ENCODE measurements at places on chromosomes 6 and 20.

- no peak for DNase-seq
Observed at GRCh38 chr6:147528511-147529145, 20.1 kb downstream of the SAMD5 start.

DNA sequence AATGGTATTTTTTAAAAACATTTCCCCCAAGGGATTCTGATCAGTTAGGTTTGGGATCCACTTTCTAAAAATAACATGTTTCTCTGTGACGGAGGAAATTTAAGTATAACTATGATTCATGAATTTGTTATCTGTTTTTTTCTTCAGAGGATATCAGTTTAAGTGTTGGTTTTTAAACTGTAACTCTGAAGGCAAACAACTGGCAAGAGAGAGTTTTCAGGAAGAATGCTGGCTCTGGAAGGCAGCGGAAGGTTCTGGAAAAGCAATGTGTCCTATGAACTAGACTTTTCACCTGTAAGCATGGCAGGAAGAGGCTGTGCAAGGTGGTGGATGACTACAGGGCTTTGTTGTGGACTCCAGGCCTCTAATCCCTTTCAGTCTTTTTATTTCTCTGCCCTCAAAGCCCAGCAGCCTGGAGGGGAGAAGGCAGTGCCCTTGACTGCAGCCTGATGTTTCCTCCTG, 153.1 kb downstream of the GMPR start:
- no peak for DNase-seq

- DNase-seq = no peak
Observed at GRCh38 chr6:46243754-46244153, 73.0 kb upstream of the ENPP5 start.

GRCh38 chr6:148455674-148456558, 113.3 kb downstream of the SASH1 start:
- DNase-seq = no peak

DNA sequence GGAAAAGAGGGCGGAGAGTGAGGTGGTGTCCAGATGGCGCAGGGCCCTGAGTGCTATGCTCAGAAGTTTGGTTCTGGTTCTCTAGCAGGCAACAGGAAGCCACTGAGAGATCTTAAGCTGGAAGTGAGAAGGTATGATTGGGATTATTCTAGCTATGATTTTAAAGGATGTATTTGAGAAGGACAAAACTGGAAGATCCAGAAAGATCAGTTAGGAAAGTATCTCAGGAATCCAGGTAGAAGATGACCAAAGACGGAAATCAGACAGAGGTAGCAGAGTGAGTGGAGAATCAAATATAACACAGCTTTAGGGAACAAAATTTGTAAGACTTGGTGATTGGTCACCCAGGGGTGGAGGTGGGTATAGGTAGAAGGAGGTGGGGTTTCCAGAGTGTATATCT, 5.8 kb downstream of the SYNE1 start:
- DNase-seq = no peak

- no peak for DNase-seq
Observed at GRCh38 chr6:106181664-106182418, 95.7 kb downstream of the PRDM1 start.

DNA sequence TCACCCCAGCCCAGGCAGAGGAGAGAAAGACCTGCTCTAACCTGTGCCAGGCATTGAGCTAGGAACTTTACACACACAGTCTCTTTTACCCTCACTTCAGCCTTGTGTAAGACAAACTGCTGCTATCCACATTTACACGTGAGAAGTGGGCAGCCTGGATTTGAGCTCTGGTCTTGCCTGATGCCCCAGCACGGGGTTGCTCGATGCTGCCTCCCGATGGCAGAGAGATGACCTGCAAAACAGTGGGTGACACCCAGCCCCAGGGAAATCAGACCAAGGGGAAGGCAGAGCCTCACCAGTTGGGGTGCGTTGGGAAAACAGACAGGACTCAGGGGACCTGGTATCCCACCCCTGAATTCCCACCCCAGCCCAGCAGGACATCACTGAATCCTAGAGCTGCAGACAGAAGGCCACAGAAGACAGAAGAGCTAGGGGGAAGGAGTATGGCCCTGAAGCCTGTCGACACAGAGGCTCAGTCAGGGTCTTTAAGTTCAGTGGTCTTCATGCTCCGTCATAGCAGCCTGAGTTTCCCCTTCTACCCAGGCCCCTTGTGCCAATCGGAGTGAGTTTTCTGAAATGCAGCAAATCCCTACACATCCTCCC, 990 bp downstream of the BPI start:
- DNase-seq = no peak

- no peak for DNase-seq
Observed at GRCh38 chr20:63116412-63117106, 99.4 kb downstream of the YTHDF1 start.

DNA sequence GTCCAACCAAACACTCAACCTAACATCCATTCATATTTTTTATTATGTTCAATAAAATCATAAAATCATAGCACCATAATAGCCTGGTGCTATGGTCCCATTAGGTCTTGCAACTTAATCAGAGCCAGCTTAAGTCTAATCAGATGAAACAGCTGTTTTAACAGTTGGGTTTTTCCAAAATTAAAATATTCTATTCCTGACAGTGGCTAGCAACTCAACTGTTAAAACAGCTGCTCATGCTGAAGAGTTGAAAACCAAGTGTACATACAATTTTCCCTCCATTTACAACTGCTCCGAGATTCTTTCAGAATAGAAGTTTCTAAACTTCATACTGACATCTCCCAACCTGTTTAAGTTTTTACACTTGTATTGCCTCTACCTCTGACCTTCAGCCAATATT, 89.5 kb downstream of the UBE3D start:
- no peak for DNase-seq

All from stimulated activated CD8-positive, alpha-beta memory T cell treated with anti-CD3 and anti-CD28 coated beads, Interleukin-2, amount 100 ng/mL, for 48 hours (primary cell).